Activated CD8-positive, alpha-beta memory T cell treated with anti-CD3 and anti-CD28 coated beads for 1 hour (primary cell): ENCODE measurements at places on chromosomes 5 and 9.

GRCh38 chr5:101153526-101153925, 250.4 kb upstream of the ST8SIA4 start:
- DNase-seq, result no peak

DNA sequence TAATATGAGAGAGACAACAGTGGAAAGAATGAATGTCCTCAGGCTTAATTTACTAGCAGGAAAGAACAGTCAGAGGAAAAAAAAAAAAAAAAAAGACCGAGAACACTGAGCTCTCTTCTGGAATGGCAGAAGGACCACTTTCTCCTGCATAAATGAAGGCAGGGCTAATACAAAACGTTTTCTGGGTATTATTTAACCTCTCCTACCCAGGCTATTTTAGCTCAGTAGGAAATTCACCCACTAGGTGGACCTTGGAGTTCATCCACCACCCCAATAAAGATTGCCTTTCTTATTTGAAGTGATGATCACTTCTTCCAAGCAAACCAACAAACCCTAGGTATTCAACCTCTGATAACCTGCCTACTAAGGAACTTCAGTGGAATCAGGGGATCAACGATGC, 3.7 kb downstream of the GLIS3 start:
- no peak for DNase-seq

GRCh38 chr5:108214857-108215256, 167.0 kb downstream of the FBXL17 start:
- DNase-seq, result no peak

DNA sequence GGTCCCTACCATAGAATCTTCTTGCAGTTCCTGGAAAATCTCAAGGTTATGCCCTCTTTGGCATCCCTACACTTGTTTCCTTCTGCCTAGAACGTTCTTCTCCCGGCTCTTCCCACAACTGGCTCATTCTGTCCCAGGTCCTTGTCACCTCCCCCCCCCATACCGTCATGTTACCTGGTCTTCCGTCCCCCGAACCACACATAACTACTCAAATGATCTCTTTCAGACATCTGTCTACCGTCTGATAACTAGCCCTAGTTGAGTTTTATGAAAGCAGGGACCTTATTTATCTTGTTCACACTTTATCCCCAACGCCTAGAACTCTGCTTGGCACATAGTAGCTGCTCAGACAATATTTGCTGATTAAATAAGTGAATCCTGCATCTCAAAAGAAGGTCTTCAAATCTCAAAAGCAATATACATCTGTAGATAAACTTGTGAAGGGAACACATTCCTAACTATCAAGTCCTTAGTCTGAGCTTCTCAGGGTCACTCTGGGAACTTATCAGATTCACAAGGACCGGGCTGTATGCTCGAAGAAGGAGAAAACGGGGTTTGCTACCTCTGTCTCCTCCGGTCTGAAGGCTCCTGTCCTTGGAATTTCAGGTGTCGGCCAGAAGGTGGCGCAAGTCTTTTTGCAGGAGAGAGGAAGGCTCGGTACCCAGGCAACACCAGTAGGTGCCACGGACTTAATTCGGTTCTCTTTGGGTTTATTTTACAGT, 30.0 kb downstream of the LCP2 start:
- peak; percentile 70 for DNase-seq

DNA sequence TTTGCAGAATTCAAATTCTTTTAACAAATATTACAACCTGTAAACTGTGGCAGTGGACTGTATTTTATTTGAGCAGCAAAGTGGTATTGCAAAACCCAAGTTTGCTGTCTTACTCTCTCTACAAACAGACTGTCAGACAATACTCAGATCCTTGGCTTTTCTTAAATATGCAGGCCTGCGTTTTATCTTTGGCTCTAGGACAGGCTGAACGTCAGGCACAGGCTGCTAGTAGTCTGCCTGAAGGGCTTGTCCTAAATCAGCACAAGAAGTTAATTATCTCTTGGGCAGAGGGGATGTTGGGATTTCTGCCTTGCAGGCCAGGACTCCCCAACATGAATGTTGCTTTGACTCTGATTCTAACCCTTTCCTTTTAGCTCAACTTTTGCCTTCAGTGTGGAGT, 147.5 kb downstream of the SLIT3 start:
- no peak for DNase-seq

- peak; percentile 40 for DNase-seq
Observed at GRCh38 chr5:148482697-148483462, 99.1 kb downstream of the FBXO38 start.

GRCh38 chr5:160341309-160341870, 29.0 kb upstream of the CCNJL start:
- no peak for DNase-seq

DNA sequence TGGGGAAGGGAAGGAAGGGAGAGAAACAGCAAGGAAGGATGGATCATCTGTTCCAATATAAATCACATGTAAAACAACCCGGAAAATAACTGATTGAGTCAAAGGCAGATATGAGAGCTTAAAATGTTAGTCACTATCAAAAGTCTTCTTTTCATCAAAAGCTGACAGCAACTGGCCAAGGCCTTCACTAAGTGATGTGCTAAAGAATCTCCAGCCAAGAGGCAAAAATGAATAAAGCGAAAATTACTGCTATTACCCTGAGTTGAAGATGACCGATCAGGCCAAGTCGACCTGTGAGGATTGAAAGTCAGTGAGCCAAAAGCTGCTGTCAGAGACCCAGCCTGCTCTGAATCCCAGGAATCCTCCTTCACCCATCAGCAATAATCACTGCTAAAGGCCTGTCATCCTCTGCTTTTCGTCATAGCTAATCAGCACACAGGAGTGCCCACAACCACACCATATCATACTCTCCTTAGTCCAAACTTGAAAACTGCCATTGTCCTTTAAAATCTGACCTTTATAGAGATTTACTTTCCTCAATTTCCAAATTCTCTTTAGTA, 736.9 kb downstream of the TLE1 start:
- DNase-seq, result no peak

GRCh38 chr5:54580997-54581811, 63.6 kb downstream of the SNX18 start:
- no peak for DNase-seq

GRCh38 chr5:27906931-27907601, 868.7 kb upstream of the CDH9 start:
- no peak for DNase-seq

DNA sequence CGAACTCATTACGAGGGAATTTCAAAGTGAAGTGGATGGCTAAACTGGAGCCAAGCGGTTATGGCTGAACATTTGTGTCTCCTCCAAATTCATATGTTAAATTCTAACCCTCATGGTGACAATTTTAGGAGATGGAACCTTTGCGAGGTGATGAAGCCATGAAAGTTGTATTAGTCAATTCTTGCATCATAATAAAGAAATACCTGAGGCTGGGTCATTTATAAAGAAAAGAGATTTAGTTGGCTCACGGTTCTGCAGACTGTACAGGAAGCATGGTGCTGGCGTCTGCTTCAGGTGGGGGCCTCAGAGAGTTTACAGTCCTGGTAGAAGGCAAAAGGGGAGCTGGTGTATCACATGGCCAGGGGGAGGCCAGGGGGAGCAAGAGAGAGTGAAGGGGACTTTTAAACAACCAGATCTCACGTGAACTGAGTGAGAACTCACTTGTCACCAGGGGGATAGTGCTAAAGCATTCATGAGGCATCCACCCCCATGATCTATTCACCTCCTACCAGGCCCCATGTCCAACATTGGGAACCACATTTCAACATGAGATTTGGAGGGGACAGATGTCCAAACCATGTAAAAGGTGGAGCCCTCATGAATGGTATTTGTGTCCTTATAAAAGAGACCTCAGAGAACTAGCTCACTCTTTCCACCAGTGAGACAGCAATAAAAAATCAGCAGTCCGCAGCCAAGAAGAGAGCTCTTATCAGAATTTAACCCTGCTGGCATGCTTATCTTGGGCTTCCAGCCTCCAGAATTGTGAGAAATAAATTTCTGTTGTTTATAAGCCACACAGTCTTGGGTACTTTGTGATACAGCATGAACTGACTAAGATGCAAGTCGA, 143.4 kb downstream of the MTRR start:
- no peak for DNase-seq

DNA sequence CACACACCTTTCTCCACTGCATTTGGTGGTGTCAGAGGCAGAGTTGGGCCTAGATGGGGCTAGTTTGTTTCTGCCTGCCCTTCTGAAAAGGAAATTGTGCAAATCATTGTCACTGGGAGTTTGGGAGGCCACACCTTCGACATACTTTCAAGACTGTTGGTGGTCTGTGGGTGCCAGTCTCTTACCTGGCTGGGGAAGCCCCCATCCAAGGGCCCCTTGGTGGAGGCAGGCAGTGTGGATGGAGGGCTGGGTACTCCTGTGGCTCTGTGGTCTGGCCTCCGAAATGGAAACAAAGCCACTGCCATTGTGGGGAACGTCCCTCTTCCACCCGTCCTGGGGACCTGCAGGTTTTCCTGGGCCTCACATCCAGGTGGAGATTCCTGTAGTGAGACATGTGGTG, 10.9 kb upstream of the PHYHD1 start:
- no peak for DNase-seq

DNA sequence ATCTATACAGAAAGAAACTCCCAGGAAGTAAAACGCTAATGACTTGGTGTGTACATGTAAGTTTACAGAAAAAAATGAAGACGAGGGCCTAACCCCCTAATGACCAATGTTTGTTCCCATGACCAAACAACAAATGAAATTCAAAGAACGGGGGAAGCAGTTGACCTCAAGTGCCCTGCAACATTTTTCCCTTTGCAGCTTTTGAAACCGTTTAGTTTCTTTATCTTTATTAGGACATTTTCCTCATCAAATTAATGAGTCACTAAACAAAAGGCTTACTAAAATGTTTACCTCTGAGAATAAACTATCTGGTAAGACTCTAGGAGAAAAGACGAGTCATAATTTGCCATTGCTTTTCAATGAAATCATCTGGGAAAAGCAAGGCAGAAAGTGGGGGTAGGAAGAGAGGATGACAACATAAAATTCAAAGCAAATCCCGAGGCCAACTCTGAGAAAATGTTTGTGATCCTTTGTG, 57.4 kb downstream of the LHFPL2 start:
- DNase-seq, result no peak

GRCh38 chr9:117156771-117157535, 257.9 kb downstream of the ASTN2 start:
- DNase-seq, result no peak

DNA sequence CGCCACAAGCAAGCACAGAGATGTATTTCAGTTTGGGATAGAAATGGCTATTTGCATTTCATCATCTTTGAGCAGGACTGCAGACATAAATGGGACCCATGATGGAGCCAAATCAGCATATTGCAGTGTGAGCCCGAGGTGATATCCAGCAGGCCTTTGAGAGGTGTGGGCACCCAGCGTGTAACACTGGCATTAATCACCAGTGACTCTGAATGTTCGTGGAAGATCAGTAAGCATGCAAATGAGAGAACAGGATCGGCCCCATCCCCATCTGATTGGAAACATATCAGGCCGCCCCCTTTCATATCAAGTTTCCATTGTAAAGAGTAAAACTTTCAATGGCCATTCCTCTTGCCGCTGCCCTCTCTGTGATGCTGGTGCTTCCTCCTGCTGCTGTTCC, 84.0 kb downstream of the GTF3C4 start:
- DNase-seq, result no peak

GRCh38 chr9:105713260-105714019, 19.1 kb downstream of the TMEM38B start:
- no peak for DNase-seq

DNA sequence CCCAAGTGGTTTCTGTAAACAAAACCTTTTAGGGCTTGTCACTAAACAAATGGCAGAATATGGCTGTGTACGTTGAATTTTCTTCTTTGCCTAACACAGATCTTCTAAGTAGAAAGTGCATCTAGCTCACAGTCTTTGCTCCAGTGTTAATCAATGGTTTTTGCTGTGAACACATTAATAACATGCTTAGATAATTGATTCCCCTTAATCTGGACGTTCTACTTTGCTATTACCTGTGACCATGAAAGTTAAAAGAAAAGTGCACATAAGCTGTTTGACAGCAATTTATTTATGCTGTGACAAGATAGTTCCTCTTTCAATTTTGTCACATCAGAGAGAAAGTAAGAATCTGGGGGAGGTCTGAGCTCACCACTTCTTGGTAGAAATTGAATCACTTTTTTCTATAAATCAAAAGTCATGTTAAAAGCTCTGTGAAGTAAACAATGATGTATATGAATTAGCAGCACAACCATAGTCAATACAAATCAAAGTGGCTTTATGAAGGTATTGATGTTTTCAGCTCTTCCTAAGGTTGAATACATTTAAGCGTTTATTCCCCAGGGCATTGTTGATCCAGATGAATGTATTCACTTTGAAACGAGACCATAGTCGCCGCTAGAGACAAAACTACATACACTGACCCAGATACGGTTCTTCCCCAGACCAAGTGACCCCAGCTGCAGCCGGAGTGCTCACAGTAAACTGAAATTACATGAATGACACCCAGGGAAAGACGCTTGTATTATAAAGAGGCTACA, 174.6 kb upstream of the ZNF608 start:
- DNase-seq, result no peak

DNA sequence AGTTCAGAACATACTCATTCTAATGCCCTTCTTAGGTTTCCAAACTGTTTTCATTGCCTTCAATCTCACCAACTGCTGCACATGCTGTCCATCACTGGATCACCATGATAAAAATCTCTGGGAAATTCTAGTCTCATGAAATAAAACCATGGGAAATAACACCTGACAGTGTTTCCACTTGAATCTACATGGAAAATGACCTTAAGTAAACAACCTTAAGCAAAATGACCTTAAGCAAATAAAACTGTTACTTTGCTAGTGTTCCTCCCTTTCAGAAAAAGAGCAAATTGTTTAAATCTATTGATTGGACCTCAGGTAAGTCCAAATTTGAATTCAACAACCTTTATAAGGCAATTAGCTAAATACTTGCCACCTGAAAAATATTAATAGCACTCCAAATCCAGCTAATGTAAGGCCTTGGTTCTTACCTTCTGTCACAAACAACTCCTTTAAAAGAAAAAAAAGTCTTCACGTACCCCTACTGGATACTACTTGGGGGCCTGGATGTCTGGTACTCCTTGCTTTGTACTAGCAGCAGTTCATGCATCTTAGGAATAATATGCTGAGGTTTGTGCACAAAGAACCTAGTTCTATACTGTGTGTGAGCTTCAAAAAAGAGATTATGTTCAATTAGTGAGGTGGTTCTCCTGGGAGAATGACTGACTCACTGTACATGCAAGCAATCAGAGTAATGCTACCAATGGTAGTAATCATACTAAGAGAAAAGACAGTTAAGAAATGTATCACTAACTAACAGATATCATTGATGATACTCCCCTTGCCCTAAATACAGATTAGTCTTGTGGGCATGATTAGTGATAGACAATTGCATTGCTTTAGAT, 630.4 kb downstream of the PSAT1 start:
- DNase-seq, result no peak

DNA sequence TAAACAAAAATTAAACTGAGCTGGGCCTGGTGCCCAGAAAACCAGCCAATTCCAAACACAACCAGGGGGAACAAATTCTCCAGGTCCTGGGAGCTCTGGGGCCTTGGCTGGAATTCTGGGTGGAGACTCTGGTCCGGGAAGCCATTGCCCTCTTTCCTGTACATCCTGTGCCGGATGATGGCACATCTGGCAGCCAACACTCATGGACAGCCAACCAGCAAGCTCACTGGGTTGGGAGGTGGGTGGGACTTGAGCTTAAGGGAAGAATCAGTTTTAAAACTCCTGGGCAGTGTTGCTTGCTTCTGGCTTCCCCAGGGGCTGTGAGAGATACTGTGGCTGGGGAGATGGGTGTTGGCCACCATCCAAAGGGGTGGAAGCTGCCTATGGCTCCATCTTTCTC, 56.1 kb downstream of the PCDH1 start:
- no peak for DNase-seq
